Osteocyte (in vitro differentiated cells): ENCODE measurements at places on chromosomes 3 and 15.

- no peak for DNase-seq
Measured at GRCh38 chr15:72231833-72232478, 966 bp upstream of the PKM start.

GRCh38 chr15:88624156-88624970, 3.2 kb downstream of the AEN start:
- DNase-seq, result no peak

- peak; percentile 84 for DNase-seq
Measured at GRCh38 chr3:18424729-18425640, at the start of gene SATB1. Gene SATB1, minus strand, starts transcription at chr3:18425339. Its CDS starts 4,372 bp downstream, at chr3:18420967.

- no peak for DNase-seq
Measured at GRCh38 chr15:55907797-55908196, 85.6 kb downstream of the NEDD4 start.

GRCh38 chr15:33848011-33848410, 120.3 kb upstream of the CHRM5 start:
- DNase-seq, result no peak

DNA sequence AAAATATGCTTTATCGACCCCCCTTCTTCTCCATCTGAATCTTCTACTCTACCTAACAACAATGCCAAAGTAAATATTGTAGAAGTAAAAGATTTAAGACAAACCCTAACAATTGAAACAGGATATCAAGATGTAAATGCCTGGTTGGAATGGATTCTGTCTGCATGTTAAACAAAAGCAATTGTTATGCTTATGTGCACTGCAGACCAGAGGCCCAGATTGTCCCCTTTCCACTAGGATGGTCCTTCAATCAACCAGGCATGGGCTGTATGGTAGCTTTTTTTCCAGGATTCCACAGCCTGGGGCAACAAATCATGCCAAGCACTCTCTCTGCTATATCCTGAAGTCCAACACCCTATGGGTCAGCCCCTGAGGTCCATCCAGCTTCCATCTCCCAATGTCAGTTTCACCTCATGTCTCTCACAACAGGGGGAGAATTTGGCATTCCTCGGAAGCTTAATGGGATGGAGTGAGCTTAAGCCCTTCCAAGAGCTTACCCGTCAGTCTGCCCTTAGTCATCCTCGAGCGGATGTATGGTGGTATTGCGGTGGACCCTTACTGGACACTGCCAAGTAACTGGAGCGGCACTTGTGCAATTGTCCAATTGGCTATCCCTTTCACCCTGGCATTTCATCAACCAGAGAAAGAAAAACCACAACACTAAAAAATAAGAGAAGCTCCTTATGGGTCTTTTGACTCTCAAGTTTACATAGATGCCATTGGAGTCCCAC, 36.2 kb downstream of the ZNF589 start:
- DNase-seq, result peak; percentile 40

DNA sequence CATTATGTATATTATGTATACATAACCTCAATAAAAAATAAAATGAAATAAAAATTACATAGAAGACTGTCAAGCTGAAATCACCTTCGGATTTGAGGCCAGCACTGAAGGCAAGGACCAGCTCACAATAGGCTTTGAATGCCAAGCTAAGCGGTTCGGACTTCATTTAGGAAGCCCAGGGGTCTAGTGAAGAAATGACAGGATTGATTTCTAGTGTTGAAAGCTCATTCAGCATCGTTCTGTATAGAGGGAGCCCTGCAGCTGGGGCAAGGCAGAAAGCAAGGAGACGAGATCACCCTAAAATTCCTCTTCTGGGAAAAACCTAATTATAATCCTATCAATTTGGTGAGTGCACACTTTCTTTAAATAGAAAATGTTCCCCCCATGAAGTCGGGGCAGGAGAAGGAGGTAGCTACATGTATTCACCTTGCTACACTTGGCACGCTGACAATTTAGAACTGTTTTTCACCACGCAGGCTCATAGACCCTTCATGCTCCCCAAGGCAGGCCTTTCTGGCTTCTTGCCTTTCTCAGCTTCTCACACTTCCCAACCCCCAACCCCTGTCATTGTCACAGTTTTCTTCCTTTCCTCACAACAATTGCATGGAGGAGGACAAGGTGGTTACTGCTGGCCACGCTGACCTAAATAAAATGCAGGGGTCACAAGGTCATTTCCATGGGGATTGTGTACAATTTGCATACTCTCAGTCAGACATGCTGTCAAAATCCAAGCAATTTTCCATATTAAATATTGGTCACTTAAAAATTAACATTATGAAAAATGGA, 44.4 kb upstream of the SSR3 start:
- DNase-seq, result no peak

- no peak for DNase-seq
Measured at GRCh38 chr15:66411190-66411589, 24.5 kb downstream of the MAP2K1 start.

DNA sequence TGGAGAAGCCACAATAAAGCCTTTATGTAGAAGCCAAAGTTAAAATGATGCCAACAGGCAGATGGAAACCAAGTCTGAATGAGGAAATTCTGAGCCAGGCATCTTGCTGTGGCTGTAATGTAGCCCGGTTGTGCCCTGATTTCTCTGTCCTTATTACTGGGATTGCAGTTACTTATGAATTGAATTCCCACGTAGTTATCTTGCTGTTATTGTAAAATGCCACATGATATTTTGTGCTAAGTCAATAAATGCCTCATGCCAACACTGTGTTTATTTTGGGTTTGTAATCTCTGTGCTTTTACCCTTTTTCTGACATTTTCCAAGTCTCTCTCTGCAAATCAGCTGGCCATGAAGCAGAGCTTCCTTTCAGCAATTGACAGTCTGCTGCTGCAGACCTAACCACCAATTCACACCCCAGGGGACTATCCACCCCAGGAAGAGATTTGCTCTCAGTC, 486.1 kb upstream of the GOLIM4 start:
- no peak for DNase-seq

DNA sequence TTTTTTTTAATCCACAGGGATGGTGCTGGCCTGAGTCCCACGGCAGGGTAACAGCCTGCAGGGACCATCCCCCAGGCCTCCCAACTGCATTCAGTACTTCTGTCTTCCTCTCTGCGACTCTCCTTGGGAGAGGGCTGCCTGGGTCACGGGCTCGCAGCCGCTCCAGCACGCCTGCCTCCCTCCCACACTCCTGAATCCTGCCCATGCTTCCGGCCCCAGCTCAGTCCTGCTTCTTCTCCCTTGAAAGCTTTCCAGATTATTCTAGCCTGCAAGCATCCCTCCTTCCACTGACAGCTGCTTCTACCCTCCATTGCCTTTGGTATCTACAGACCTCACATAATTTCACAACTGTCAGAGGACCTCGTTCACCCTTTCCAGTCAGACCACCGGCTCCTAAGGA, 32.4 kb downstream of the MEGF11 start:
- DNase-seq, result no peak

DNA sequence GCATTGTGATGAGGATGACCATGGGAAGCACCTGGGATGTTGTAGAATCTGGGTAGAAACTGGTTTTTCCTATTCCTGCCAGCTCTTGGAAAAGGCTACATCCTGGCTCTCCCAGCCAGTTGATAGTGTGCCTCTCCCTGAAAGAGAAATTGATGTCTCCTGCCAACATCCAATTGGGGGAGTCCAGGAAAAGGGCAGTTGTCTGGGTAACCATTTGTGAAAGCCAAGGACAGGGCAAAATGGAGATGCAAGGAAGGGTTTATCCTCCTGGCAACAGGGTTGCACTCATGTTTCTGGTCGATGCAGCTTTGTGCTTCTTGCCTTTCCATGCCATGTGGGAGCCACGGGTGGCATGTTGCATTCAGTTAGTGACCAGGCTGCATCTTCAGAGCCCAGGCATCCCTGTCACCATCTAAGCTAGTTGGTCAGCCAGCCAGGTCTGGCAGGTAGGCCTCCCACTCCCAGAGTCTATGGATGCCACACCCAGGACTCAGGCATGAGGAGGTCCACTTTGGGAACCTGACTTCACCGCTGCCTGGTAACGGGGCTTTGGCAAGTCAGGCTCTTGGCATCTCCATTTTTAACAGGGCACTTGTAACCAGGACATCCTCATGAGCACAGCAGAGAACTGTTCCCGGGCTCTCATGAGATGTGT, 153.5 kb downstream of the DNAJB8 start:
- peak; percentile 48 for DNase-seq

DNA sequence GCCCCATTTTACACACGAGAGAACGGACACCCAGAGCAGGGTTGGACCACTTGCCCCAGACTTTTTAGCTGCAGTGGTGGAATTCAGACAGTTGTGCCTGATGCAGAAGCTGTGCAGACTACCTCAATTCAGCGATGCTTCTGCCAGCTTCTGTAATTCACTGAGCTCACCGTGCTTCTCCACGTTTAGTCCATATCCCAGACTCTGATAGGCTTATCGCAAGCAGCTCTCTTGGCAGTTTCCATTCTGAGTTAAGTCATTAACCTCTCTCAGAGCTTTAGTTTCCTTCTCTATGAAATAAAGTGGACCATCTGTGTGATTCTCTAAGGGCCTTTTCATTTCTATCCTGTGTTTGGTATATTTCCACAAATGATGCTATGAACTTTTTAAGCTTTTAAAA, 37.1 kb downstream of the ABHD17C start:
- no peak for DNase-seq

- no peak for DNase-seq
Measured at GRCh38 chr15:101852356-101852755, 40.4 kb downstream of the OR4F15 start.

GRCh38 chr3:181176601-181177000, 187.1 kb upstream of the DNAJC19 start:
- DNase-seq, result no peak

DNA sequence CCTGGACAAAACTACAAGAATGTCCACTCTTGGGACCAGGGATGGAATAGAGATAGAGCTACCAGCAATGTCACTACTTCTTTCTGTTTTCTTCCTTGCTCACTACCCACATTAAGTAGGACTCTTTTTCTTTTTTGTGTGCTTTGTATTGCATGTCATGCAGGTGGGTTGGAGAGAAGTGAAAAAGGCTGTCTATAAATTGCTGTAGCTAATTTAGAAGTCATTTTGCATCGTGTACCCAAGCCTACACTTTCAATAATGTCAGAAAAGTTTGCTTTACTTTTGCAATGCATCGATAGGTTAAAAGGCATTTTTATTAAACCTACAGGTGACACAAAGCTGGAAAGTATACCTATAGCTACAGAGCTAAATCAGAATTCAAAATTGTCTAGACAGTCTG, 58.9 kb downstream of the GTF2E1 start:
- no peak for DNase-seq

DNA sequence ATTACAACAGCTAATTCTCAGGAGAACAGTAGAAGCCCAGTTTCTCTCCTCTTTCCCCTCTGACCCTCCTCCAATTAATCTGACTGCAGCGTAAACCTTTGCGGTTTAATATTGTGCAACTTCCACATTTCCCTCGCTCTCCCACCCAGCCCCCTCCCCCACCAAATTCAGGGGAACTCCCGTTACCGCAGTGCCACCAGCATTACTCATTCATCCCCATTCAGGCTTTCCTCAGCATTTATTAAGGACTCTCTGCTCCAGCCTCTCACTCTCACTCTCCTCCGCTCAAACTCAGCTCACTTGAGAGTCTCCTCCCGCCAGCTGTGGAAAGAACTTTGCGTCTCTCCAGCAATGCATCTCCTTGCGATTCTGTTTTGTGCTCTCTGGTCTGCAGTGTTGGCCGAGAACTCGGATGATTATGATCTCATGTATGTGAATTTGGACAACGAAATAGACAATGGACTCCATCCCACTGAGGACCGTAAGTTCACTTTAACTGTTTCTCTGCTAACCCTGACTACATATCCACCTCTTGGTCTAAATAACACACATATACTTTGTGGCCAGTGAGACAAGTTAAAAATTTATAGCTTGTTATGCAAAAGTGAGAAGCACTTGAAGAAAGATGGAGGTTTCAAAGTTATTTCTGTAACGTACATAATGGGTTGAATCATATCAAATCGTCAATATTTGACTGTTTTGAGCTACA, at the start of gene PTX3:
Gene PTX3 (plus strand): TSS at position 268 of the 709 bp plus-strand sequence. CDS start 84 bp downstream, at position 352.
- no peak for DNase-seq

DNA sequence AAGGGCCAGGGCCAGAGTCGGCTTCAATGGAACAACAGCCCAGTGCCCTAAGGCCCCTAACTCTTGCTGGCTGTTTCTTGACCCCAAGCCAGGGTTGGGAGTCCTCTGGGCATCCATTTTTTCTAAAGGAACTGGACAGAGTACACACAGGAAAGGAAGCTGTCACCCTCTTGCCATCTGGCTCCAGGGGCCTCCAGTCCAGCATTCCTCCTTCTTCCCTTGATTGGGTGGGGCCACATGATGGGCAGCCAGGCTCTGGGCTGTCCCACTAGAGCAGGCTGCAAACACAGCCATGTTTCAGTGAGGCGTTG, 1.6 kb upstream of the GRAMD2A start:
- no peak for DNase-seq

GRCh38 chr3:19149368-19149767, 1.1 kb downstream of the KCNH8 start:
- no peak for DNase-seq

GRCh38 chr3:35789042-35789831, 149.9 kb downstream of the ARPP21 start:
- no peak for DNase-seq

DNA sequence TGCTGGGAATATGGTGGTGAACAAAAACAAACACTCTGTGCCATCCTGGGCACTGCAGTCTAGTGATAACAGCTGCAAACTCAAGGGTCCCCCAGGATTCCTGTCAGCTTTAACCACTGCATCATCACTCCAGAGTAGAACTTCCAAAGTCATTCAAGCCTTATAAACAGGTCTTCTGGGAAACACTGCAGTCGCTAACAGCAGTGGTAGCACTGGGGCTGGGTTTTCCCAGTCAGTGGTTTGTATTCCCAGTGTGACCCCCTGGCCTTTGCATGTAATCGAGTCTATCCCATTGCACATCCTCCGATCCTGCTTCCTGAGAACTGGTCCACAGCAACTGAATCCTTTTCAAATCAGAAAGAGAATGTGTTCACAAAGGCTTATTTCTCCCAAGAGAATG, 623.5 kb downstream of the EDEM1 start:
- no peak for DNase-seq

DNA sequence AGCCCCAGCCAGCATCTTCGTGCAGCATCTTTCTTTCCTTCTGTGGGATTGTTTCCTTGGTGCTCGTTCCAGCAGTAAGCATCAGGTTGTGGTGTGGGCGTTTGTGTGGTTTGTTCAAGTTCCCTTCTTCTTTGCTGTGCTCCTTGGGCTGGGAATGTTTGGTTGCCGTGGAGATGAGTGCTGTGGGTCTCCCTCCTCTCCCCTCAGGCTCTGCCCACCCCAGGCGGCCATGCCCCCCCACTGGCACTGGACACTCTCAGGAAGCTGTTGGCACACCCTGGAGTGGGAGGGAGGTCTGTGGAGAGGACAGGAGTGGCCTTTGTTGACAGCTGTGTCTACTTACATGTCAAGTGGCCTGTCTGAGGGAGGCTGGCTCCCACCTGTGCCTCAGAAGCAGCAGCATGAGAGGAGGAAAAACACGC, 46.5 kb upstream of the SACM1L start:
- peak; percentile 94 for DNase-seq

GRCh38 chr3:171770689-171771620, 39.3 kb downstream of the PLD1 start:
- DNase-seq, result no peak

- DNase-seq, result no peak
Measured at GRCh38 chr3:112873632-112874031, 27.0 kb upstream of the CD200R1L start.

- DNase-seq, result no peak
Measured at GRCh38 chr3:13025090-13025489, 48.1 kb downstream of the IQSEC1 start.

- no peak for DNase-seq
Measured at GRCh38 chr3:147872568-147872967, 463.4 kb downstream of the ZIC1 start.

- DNase-seq, result no peak
Measured at GRCh38 chr3:61718565-61718964, 157.2 kb downstream of the PTPRG start.
